ENCODE measurements at places on chromosomes 11 and 22. TPM values are rescaled to one million over a fixed set of nuclear protein-coding genes. Genes with fewer than 3 reads are reported as not detected.

Gene FAM76B
- total RNA-seq, result 40.5 TPM

DNA sequence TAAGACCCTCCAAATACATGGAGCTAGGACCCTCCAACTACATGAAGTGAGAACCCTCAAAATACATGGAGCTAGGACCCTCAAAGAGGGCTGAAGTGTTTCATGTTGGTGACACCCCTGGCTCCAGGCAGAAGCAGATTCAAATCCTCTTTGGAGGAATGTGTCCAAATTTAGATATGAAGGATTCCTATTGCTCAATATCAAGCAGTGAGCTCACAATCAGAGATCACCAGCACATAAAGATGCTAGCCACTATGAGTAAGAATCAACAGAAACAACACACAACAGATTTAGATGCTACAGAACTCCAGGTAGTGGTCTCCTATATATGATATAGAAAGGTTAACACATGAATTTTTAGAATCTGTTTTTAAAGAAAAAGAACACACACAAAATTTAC lies 11.2 kb upstream of the RAB3IL1 start:
- H3K36me3 ChIP-seq, result no peaks in the 10 kb centered on the region
- H3K27me3 ChIP-seq, result peaks cover 23% of the 10 kb centered on the region
- H3K4me3 ChIP-seq, result no peak overlapping the region
- DNase-seq, result no peak
- H3K4me1 ChIP-seq, result no peaks in the 10 kb centered on the region
- H3K27ac ChIP-seq, result no peak overlapping the region

GRCh38 chr22:49880281-49880680 lies 26.6 kb downstream of the ZBED4 start:
- peaks cover 27% of the 10 kb centered on the region for H3K36me3 ChIP-seq
- H3K27ac ChIP-seq, result peak overlapping the region; percentile 73
- H3K4me3 ChIP-seq, result peak overlapping the region; percentile 73
- peak; percentile 26 for DNase-seq

GRCh38 chr11:73205661-73206343 lies 12.3 kb upstream of the P2RY2 start:
- H3K27ac ChIP-seq, result no peak overlapping the region
- no peak overlapping the region for H3K4me3 ChIP-seq
- H3K4me1 ChIP-seq, result no peaks in the 10 kb centered on the region

Gene RFPL3
- total RNA-seq, result not detected

Data from activated T-helper 1 cell treated with anti-CD3 and anti-CD28 coated beads, Interleukin-12 subunit alpha, Interleukin-12 subunit beta, Interleukin-2, Interleukin-4 antibody, amounts not matched to agents 30 ng/mL and 10 ng/mL and 1 ng/mL, durations not matched to agents 14 hours and 24 hours and 36 hours (primary cell).